CD4-positive, alpha-beta T cell treated with Interleukin-12 subunit alpha and Interleukin-12 subunit beta, for 1 hour (primary cell): ENCODE measurements at places on chromosomes 3 and 15.

DNA sequence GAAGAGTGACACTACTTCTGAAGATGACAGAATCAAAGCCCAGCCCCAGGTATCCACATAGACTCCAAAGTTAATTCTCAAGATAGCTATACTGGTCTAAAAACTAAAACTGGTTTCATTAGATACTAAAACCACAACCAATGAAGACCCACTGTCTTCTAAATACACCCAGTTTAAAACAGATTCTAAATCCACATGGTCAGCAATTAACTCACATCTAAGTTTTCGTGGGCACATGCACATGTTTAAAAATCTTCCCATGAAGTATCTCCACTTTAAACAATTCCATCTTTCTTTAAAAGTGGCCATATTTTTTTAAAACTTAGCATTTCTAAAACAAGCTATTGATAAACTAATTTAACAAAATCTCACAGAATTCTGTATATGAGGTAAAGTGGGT is 63.1 kb downstream of the GPR160 start:
- no peak for DNase-seq

DNA sequence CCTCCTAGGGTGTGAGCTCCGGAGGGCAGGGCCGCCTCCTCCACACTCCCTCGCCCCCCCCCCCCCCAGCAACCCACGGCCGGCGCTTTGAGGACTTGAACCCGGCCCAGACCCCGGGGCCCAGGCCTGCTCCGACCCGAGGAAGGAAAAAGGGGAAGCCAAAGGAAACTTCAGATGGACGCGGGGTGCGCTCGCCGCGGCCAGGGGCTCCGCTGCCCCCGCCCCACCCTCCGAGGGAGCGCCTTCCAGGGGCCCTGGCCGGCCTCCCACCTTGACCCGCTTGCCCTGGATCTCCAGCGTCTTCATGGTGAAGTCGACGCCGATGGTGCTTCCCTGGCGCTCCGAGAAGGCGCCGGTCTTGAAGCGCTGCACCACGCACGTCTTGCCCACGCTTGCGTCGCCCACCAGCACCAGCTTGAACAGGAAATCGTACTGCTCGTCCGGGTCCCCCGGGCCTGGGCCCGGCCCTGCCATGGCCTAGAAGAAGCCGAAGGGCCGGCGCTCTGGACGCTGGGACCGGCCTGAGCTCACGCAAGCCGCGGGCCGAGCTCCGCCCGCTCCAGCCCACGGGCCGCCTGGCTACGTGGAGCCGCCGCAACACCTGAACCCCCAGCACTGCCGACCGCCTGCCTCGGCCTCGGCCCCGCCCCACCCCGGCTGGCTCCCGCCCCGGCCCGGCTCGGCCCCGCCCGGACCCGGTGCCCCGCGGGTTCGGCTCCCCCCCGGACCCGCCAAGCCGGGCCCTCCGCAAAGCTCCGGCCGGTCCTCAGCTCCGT is 400 bp downstream of the RAB43 start:
- DNase-seq = no peak

DNA sequence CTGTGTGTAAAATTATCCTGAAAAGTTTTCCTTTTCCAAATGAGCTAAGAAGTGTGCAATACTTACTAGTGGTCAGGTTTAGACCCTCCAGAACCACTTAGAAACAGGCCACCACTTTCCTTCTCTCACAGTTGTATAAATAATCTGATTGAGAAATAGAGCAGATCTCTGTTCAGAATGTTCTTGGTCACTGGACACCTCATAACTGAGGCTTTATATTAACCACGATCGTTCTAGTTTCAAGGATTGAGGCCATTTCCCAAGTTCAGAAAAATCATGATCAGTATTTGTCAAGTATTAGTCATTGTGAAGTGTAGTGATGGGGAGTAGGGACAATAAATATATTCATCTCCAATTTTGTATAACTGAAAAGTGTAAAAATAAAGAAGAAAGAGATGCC is 1.0 kb upstream of the MAP3K13 start:
- DNase-seq = no peak

DNA sequence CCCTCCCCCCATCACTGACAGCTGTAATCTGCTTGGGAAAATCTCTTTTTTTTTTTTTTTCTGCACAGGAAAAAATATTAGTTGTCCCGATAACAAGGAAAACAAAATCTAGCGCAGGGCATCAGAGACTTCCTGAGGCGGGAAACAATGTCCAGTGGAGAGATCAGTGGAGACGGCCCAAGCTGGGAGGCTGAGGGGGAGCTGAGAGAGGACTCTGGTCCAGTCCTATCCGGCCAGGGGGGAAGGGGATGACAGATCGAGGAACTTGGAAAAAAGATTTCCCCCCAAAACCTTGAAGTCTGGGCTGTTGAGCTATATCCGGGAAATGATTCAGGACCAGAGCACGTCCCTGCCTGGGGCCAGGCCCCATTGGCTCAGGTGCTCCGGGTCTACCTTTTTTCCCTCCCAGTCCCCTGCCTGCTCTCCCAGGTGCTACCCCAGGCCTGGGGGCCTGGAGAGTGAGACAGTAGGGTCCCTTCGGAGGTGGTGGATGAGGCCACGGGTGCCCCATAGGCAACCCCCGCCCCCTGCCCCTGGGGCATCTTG is 14.0 kb upstream of the DLL4 start:
- no peak for DNase-seq

- peak; percentile 32 for DNase-seq
Measured at GRCh38 chr3:150385296-150386242, 22.5 kb upstream of the TSC22D2 start.

GRCh38 chr3:60154011-60154410 is 1097.2 kb downstream of the FHIT start:
- DNase-seq = no peak

DNA sequence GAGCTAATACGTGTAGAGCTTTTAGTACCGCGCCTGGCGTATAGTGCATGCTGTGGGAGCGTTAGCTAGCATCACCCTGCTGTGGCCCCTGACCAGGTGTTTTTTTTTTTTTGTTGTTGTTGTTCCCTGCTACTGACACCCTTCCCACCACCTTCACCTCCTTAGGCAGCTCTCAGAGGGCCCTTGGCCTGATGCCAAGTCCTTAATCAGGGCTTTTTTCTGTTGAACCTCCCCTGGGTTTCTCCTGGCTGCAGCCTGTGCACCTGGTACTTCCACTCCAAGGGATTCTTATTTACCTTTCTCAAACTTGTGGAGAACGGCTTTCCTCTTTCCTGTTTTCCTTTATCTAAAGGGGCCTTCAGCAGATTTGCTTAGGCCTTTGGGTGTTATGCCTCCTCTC is 53.3 kb downstream of the SLC7A14 start:
- DNase-seq = no peak
